Kidney (tissue), 22 donors: ENCODE measurements at places on chromosomes 3 and 15. TPM values are rescaled to one million over a fixed set of nuclear protein-coding genes. Genes with fewer than 3 reads are reported as not detected.

Gene PRTG
- 6.4 TPM for total RNA-seq

Gene ZNF80
- total RNA-seq, result 0.28 TPM

Gene MESP2
- total RNA-seq, result 0.47 TPM

Gene APOD
- 24.4 TPM for total RNA-seq

Gene ZBED2
- 0.66 TPM for total RNA-seq

Gene NAA50
- 101 TPM for total RNA-seq

Gene LRCH3
- 52.0 TPM for total RNA-seq

Gene ZIC1
- total RNA-seq, result not detected

Gene HTR3E
- total RNA-seq, result not detected

Gene ATP2B2
- total RNA-seq, result 0.19 TPM

Gene FBXL22
- 4.7 TPM for total RNA-seq

GRCh38 chr15:91049378-91050127, 27.2 kb upstream of the VPS33B start:
- DNase-seq, result peak; percentile 78

DNA sequence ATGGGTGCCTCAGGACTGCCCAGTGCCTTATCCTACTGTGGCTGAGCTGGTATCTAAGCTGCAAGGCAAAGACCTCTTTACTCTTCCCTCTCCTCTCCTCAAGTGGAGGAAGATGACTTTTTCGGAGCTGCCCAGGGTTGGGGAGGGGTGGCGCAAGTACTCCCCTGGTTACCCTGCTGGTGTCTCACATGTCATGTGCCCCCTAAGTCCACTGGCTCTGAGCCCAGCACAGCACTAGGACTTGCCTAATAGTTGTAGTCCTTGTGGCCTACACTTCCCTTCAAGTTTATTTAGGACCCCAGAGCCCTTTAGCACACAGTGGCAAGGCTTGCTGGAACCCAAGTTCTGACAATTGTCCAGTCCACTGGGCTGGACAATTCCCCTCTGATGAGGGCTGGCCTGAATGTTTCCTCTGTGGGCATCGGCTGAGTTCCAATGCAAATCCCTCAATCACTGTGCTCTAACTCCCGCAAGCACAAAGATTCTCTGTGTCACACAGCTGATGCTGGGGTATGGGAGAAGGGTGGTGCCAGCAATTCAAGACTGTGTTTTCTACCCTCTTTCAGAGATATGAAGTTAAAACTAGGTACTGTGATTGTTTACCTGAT, 60.4 kb downstream of the UQCC5 start:
- DNase-seq, result no peak

- DNase-seq, result peak; percentile 69
Measured at GRCh38 chr15:68691705-68692104, 112.9 kb downstream of the CORO2B start.

DNA sequence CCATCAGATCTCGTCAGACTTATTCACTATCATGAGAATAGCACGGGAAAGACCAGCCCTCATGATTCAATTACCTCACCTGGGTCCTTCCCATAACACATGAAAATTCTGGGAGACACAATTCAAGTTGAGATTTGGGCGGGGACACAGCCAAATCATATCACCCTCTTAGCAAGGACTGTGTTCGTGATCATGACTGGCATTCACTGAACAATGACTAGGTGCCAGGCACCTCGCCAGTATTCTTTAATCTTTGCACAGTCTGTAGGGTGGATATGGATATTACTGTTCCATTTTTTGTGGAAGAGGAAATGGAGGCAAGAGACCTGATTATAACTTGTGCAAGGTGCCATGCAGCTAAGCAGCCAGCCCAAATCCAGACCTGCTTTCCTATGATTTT, 77.5 kb downstream of the IGF1R start:
- no peak for DNase-seq

- DNase-seq, result no peak
Measured at GRCh38 chr15:57867970-57868798, 161.7 kb downstream of the POLR2M start.

DNA sequence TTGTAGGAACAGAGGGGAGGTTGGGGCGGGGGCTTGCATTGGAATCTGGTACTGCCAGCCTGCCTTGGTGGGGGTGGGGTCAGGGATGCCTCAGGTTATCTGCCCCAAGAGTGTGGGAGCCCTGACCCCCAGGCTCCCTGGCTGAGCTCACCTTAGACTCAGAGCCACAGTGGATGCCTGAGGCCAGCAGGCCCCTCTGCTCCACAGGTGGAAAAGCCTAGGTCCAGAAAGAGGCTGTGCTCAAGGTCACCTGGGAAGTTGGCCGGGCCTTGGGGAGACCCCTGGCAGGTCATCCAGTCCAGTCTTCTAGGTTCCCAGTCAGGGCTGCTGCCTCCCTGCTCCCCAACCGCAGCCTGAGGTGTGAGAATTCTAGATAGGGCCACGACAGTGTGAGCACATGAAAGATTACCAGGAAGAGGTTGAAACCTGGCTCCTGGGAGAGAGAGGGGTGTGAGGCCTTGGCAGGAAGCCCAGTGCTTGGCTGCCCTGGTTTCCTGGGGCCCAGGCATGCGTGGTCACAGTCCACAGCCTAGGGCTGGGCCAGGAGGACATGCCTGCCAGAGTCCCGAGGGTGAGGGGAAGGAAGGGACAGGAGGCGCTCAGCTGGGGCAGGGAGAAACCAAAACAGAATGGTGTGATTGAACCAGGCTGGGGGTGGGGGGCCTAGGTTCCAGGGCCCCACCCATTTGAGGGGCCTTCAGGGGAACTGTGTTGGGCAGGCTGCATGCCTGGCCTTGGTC, 4.9 kb downstream of the HDAC11 start:
- DNase-seq, result peak; percentile 89

- DNase-seq, result peak; percentile 72
Measured at GRCh38 chr3:64686446-64686908, 1.3 kb downstream of the ADAMTS9 start.

- DNase-seq, result no peak
Measured at GRCh38 chr3:107942244-107942643, 148.6 kb downstream of the CD47 start.

DNA sequence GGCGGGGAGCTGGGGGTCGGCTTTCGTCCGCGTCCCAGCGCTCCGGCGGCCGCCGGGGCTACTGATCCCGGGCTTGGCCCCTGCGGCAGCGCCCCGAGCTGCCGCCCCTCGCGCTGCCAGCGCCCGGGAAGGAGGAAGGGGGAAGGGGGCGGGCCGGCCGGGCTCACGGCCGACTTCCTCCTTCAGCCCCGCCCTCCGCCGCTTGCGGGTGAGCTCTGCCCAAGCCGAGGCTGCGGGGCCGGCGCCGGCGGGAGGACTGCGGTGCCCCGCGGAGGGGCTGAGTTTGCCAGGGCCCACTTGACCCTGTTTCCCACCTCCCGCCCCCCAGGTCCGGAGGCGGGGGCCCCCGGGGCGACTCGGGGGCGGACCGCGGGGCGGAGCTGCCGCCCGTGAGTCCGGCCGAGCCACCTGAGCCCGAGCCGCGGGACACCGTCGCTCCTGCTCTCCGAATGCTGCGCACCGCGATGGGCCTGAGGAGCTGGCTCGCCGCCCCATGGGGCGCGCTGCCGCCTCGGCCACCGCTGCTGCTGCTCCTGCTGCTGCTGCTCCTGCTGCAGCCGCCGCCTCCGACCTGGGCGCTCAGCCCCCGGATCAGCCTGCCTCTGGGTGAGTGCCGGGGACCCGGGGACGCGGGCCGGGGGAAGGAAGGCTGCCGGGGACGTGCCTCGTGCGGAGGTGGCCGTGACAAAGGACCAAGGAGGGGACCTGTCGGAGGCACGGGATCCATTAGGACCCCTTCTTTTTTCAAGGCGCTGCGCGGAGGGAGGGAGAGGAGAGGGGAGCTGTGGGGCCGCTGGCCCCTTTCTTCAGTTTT, at the start of gene SEMA4B:
Gene SEMA4B, plus strand, starts transcription at position 201 of the 814 bp plus-strand sequence. Its CDS starts 249 bp downstream, at position 450.
- peak; percentile 89 for DNase-seq

GRCh38 chr3:197375001-197375441, 76.6 kb upstream of the DLG1 start:
- no peak for DNase-seq

GRCh38 chr15:68385240-68385561, 46.8 kb downstream of the ITGA11 start:
- DNase-seq, result no peak

DNA sequence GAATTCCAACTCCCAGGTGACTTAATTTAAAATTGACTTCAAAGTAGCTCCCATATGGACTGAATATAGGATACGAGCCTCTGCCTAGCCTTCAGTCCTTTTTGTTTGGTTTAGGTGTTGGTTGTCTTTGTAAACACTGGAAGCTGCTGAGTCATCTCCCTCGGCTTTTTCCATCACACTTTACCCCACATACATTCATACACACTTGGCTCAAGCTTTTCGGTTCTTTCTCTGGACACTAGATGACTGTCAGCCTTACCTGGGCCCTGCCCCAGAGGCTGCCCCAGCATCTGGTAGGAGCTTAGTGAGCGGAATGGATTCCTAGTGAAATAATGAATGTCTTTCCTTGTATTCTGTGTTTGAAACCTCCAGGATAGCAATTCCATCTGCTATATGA, 201.5 kb upstream of the IL12A start:
- DNase-seq, result no peak

GRCh38 chr3:182179631-182180030, 467.9 kb downstream of the SOX2 start:
- DNase-seq, result no peak

DNA sequence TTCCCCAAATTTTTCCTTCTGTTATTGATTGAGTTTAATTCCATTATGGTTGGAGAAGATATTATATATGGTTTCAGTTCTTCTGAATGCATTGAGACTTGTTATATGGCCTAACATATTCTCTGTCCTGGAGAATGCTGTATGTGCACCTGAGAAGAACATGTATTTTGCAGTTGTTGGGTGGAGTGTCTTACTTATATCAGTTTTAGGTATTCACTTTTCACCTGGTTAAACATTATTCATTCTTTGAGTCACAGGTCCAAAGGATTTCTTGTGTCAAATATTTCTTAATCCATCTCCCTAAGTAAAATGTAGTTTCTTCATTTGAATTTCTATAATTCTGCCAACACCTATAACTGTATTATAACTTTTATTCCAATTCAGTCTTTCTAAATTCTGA, 17.8 kb downstream of the ACKR2 start:
- DNase-seq, result no peak

DNA sequence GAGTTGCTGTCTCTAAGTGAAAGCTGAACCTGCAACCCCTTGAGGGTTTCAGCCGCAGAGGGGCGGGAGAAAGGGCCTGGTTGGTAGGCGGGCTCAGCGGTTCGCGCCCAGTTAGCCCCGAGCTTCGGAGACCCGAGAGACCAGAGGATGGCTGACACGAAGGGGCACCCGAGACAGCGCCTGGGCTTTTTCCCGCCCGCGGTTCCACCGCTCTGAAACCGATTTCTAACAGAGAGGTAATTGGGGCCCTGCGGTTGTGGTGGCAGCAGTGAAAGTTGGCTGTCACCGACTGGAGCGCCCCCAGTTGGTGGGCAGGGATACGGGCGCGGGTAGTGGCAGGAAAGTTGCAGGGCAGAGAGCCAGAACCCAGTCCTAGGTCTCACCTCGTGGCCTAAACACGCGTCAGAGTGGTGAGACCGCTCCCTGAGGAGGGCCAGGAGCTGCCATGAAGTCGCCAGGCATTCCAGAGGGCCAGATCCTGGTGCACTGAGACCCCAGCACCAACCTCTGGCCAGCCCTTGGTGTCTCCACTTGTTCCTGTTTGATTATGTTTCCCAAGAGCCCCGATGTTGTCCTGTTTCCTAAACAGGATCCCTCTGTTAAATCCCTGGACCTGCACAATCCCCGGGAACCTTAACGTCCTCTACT, 625 bp upstream of the ELL3 start:
- peak; percentile 82 for DNase-seq

DNA sequence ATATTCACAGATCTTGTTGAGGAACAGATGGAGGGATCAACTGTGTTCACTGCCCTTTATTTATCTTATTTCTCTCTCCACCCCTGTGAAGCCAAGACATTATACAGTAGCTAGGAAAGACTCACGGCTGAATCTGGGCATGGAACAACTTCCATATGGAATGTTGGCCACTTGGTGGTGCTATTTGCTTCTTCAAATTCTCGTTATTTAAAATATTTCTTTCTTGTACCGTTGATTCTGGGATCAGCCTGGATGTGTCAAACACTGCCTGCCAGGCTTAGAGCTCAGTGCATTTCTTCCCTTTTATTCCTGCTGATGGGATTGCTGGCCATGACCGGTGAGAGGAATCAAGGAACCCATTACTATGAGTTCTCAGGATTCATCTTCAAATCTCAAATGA, 17.5 kb upstream of the GASK1A start:
- DNase-seq, result peak; percentile 36

DNA sequence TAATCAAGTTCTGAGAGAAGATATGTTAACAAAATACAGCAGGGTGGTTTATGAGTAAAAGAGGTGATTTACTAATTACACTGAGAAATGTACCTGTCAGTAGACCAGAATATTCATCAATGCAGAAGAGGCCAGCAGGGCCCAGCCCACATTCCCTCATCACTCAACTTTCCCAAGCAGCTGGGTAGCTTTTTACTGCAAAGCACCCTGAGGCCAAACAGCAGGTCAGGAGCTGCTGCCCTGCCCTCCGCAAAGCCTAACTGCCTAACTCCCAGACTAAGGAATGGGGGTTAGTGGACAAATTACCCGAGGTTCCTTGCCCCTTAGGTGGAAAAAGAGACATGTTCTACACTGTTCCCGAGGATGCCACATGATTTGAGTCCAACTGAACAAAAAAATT, 108.2 kb downstream of the TBL1XR1 start:
- DNase-seq, result no peak

DNA sequence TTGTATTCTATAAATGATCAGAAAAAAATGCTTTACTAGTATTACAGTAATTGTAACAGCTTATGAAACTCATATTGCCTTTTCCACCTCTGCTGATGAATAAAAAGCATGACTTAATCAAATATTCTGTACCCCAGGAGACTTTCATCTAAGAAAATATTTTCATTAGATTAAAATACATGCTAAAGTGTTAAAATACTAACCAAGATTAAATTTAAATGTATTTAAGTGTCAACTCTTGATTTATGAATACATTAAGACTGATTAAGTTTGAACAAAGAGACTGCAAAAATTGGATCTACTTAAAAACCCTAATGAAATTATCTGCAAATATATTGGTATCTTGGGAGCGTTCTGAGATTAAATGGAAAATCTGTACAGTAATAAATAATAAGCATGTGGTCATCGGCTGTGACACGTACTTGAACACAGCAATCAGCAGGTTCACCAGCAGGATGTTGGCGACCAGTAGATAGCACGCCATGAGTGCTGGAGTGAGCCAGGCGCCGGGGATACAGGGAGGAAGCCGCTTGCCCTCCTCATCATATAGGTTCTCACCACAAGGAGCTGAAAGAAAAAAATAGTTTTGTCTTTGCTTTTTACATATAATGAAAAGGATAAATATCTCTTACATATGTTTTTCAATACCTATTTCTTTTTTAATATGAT, 36.6 kb upstream of the MTMR10 start:
- no peak for DNase-seq
